ENCODE measurements at places on chromosomes 5 and 9.

- DNase-seq, result no peak
These were observed 197.1 kb upstream of the HMHB1 start for GRCh38 chr5:143614831-143615230.

GRCh38 chr5:75395277-75395676, 58.3 kb downstream of the HMGCR start:
- no peak for DNase-seq

DNA sequence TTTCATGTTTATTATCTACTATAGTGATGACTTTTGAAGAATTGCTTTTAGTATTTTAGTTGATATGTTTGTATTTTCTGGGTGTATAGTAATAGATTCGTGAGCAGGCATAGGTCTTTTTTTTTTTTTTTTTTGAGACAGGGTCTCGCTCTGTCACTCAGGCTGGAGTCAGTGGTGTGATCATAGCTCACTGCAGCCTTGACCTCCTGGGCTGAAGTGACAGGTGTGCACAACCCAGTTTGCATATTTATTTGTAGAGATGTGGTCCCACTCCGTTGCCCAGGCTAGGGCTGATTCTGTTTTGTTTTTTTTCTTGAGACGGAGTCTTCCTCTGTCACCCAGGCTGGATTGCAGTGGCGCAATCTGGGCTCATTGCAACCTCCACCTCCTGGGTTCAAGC, 11.9 kb downstream of the ERBIN start:
- no peak for DNase-seq

GRCh38 chr5:161545344-161546094, 1.0 kb downstream of the GABRB2 start:
- no peak for DNase-seq

GRCh38 chr9:88342246-88342645, 46.0 kb upstream of the SPIN1 start:
- no peak for DNase-seq

GRCh38 chr9:124308606-124309491, 51.1 kb downstream of the NEK6 start:
- DNase-seq, result no peak

DNA sequence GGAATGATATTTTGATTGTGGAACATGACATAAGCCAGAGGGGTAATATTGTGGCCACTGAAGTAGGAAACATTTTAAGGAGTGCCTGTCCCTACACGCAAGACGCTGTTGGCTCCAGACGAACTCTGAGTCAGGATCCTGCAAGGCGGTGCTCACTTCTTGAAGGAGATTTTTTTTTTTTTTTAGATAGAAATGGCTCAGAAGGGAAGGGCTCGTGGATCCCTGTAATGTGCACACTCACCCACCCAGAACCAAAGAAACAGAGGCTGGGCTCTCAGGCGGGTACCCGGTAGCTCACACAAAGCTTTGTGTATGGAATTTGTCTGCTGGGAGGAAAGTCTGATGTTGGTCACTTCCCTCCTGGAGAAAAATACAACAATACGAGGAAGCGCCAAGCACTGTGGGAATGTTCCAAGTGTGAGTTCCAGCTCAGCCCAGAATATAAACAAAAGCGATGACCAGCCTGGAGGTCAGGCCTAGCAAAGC, 25.7 kb downstream of the RAPGEF1 start:
- DNase-seq, result no peak

DNA sequence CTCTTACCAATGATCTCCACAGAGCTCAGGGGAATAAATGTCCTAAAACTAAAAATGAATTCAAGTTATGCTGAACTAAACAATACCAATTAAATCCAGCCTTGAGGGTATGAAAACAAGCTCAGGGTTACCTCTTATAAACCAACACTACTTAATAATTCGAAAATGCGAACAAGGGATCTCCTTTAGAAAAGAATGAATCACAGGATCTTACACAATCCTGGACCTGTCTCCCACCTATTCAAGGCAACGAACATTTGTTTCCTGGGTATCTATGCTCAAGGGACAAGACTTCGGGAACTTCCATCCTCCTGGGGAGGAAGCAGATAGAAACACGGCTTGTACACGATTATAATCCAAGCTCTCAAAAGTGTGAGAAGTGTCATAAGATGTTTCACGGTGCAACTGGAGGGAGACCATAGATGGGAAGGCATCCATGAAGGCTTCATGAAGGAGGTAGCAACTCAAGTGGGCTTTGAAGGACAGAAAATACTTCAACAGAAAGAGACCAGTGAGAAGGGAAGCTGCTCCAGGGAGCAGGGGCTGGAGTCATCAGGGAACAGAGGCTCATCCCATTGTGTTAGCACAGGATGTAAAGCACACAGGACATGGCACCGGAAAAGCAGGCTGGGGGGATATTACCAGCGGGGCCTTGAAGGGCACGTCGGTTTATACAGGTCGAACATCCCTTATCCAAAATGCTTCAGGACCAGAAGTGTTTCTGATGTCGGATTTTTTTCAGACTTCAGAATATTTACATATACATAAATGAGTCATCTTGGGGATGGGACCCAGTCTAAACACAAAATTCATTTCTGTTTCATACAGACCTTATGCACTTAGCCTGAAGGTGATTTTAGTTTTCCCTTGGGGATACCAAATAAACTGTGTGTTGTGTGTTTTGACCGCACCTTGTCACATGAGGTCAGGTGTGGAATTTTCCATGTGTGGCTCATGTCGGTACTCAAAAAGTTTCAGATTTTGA, 87.4 kb downstream of the TLE1 start:
- no peak for DNase-seq

DNA sequence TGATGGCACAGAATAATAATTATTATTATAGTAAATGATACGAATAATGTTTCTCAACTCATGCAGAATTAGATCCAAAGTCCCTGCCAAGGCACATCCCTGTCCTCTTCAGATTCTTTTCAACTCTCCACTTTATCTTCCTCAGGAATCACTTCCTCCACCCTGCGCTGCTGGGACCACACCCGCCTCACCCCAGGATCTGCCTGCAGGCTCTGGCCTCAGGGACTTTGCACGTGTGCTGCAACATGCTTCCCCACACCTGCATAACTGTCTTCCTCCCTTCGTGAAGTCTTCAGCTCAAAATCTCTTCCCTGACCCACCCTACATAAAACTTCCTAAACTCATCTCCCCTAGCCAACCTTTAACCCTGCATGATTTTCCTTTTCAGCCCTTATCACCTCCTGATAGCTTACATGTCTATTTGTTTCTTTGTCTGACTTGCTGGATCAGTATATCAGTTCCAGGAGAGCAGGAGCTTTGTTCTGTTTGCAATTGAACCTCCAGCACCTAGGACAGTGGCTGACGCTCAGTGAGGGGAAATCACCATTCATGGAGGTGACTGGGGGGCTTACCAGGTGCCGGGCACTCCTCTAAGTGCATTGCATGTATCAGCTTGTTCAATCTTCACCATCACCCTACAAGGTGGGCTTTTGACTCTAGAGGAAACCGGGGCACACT, 47.5 kb upstream of the EGFLAM start:
- no peak for DNase-seq

DNA sequence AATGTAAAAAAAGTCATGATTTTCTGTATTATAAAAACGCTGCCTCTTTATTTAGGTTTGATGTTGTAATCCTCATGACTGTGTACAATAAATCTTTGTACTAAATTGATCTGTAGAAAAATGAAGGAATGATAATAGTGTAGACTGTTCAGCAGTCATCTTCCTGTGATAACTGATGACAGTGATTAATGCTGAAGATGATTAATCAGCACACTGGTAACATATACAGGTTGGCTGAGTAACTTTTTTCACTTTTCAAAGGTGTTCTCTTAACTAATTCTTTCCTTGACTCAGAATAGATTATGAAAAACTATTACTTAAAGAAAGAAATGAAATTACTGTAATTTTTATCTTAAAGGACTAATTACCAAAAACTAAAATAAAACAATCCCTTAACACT, 122.5 kb downstream of the RFX3 start:
- DNase-seq, result no peak

GRCh38 chr9:122364117-122364782, 6.6 kb upstream of the PTGS1 start:
- DNase-seq, result no peak

DNA sequence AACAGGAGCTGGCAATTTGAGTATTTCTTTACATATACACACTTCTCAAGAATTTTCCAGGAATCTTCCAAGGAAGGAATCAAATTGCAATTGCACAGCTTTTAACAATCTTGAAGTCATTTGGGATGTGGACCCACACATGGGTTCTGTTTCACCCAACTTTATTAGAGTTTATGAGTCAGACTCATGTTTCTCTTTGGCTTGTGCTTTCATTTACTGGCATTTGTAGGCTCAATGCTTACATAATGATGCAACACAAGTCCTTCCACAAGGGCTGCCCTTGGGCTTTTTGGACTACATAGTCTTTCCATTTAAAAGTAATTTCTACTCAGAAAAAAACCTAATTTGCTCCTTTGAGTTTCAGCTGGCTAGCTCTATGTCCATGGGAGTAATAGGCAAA, 4.6 kb upstream of the CDC37L1 start:
- DNase-seq, result no peak

- DNase-seq, result no peak
These were observed 7.5 kb upstream of the PRSS3 start for GRCh38 chr9:33787839-33788238.

- DNase-seq, result no peak
These were observed 2.3 kb upstream of the DNLZ start for GRCh38 chr9:136365775-136366222.

GRCh38 chr9:98379572-98379971, 124.1 kb upstream of the TBC1D2 start:
- DNase-seq, result no peak

- DNase-seq, result no peak
These were observed 15.3 kb upstream of the NINJ1 start for GRCh38 chr9:93149361-93149760.

DNA sequence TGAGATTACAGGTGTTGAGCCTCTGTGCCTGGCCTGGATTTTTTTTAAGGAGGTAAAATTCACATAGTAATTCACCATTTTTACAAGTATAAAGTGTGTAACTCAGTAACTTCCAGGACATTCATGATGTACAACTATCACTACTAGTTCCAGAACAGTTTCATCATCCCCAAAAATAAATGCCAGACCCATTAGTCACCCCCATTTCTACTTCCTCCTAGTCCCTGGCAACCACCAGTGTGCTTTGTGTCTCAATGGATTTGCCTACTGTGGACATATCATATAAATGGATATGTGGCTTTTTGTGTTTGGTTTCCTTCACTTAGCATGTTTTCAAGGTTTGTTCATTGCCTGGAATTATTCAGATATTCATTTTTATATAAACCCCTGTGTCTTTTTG, 72.5 kb upstream of the PANK3 start:
- no peak for DNase-seq

DNA sequence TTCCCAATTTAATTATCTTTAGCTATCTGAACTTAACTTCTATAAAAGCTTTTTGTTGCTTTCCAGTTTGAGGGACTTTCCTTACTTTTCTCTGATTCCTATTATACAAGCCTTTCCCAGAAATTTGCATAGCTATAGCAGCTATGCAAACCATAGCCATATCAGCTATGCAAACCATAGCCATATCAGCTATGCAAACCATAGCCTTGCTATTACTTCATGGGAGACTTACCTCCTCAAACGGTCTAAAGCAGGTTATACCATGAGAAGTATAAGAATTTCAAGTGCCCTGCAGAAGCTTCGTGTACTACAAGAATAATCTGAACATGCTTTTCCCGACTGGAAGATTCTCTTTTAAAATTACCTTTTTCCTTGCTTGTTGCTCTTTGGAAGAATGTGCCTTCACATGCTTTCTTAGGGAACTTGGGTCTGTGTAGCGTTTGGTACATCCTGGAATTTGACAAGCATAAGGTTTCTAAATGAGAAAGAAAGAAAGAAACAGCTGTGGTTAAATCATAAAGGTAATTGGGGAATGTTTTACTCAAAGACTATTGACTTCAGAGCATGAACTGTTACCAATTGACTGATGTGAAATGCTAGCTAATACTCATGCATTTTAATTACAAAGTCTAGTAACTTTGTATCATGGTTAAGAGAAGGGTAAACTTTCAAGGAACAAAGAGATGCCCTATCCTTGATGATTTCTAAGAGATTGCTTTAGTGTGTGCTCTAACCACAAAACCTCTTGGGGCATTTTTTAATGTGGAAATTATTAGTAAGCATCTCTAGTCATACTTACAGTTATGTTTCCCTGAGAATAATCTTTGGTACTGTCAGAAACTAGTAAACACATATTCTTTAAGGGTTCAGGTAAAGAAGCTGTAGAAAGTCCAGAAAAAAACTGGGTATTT, 367.6 kb downstream of the GLIS3 start:
- no peak for DNase-seq

GRCh38 chr5:91098541-91098940, 284.6 kb downstream of the ARRDC3 start:
- DNase-seq, result no peak

DNA sequence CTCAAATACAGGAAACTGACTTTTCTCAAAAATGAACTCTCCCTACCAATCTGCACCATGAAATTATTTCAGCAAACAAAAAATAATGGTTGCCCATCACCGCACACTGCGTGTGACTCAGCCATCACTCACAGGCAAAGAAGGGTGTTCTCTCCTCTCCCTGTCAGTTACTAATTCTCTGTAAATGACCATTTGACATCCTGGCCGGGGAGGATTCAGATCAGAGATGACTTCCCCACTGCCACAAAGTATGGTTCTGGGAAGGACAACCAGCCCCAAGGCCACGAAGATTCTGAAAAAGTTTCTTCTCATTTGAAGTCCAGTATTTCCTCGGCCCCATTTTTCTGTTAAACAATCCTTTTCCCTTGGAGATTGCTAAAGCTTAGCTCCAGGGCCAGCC, 199.4 kb downstream of the AUH start:
- no peak for DNase-seq

DNA sequence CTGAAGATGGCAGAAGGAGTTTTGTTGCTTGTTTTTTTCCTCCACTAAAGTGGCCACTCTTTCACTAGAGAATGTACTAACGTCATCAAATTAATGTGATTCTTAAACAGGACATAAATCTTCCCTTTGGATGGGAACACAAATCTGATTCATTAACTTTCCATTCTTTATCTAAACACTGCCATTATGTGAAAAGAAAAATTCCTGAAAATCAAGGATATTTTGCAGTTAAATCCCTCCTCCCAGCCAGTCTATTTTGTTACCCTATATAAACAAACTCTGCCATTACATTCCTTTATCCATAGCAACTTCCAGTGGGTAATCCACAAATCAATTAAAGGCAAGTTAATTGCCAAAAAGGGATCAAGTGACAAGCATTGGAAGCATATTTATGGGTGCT, 546.5 kb downstream of the PDE4D start:
- no peak for DNase-seq

DNA sequence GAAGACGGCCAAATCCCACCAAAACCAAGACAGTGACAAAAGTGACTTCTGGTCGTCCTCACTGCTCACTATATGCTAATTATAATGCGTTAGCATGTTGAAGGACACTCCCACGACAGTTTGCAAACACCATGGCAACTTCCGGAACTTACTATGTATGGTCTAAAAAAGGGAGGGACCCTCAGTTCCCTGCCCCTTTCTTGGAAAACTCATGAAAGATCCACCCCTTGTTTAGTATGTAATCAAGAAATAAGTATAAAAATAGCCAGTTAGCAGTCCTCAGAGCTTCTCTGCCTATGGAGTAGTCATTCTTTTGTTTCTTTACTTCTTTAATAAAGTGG, 9.5 kb downstream of the FCN2 start:
- no peak for DNase-seq

GRCh38 chr9:2355697-2355983, 265.9 kb upstream of the VLDLR start:
- no peak for DNase-seq

All from NCI-H1417 (cell line).